MCF 10A (cell line): ENCODE measurements at places on chromosomes 5 and 9.

DNA sequence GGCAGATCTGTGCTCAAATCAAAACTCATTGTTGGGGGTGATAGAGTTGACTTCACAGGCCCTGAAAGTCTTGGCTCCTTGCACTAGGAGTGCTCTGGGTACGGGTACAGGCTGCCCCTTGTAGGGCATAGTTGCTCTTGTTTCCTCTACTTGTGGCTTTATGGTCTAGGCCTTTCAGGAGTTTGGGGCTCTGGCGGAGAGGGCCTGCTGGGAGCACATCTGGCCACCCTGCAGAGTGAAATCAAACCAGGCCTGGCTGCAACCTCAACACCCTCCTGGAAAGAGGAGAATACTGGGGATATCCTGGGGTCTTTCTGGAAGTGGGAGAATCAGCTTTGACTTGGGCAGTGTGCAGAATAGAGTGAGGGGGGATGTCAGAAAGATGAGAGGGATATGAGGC, 1.5 kb downstream of the TGFBI start:
- DNase-seq, result no peak

- DNase-seq, result no peak
These were observed 968 bp downstream of the NKD2 start for GRCh38 chr5:1009359-1010180.

DNA sequence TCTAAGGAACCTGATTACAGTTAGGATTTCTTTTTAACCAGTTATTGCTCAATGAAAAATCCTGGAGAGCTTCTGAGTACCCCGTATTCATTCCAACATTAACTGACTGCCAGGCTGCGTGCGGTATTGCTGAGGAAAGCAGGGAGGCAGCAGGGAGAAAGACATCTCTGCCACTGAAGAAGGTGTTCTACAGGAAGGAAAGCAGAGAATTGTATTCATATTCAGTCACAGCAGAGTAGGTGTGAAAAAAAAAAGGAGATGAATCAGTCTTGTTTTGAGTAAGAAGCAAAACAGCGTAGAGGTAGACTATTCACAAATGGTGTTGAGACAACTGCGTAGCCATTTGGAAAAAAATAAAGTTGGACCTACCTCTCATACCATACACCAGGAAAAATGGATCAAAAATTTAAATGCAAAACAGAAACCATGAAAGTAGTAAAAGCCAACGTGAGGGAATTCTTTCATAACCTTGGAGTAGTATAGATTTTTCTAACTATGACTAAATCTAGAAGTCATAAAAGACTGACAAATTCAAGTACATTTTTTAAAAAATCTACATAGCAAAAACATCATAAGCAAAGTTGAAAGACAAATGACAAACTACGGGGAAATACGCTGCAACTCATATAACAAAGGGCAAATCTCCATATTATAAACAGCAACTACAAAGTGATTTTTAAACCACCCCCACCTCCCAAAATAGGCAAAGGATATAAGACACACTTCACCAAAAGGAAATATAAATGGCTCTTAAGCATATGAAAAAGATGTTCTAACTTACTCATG, 9.9 kb upstream of the NR4A3 start:
- DNase-seq, result no peak

DNA sequence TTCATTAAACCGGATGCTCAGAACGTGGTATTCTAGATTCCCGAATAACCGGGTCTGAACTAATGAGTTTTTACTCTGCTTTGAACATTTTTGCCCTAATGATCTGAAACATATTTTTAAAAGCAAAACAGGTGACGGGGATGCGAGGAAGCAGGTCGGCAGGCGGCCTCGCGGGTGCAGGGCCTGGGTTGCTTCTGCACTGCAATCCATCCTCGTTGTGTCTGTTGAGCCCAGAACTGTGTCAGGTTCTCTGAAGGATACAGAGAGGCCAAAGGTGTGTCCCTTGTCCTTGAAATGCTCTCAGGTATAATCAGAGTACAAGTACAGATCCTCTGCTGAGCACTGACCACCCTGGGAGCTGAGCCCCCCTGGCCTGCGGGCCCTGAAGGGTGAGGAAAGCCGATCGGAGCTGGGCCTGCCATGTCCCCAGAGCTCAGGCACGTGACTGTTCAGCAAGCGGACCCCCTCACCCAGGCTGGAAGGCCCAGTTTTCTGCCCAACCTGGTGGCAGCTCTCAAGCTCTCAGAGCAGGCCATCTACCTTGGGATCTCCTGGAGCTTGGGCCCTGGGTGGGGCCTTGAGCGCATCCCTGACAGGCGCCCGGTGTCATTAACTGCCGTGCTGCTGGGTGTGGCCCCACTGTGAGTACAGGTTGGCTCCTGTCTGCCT, 151.8 kb downstream of the OLFM1 start:
- no peak for DNase-seq

GRCh38 chr5:138538943-138539627, 4.0 kb downstream of the ETF1 start:
- DNase-seq, result no peak

DNA sequence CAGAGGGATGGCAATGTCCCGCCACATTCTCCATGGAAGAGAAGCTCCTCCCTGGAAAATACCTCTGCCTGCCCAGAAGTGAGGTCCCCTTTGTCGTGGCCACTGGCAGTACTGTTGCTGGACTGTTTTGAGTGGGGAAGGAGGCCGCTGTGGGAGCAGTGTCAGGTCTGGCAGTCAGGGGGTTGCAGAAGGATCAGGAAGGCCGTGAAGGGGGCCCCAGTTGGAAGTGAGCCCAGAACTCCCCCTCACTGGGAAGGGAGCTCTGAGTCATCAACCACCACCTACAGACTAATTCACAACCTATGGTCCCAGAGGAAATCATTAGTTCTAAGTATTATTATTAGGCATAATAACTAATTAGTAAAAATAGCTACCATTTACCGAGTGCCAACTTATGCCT, 200.4 kb downstream of the TTLL11 start:
- no peak for DNase-seq

- DNase-seq, result no peak
These were observed 95.4 kb downstream of the OTULIN start for GRCh38 chr5:14759744-14760547.

DNA sequence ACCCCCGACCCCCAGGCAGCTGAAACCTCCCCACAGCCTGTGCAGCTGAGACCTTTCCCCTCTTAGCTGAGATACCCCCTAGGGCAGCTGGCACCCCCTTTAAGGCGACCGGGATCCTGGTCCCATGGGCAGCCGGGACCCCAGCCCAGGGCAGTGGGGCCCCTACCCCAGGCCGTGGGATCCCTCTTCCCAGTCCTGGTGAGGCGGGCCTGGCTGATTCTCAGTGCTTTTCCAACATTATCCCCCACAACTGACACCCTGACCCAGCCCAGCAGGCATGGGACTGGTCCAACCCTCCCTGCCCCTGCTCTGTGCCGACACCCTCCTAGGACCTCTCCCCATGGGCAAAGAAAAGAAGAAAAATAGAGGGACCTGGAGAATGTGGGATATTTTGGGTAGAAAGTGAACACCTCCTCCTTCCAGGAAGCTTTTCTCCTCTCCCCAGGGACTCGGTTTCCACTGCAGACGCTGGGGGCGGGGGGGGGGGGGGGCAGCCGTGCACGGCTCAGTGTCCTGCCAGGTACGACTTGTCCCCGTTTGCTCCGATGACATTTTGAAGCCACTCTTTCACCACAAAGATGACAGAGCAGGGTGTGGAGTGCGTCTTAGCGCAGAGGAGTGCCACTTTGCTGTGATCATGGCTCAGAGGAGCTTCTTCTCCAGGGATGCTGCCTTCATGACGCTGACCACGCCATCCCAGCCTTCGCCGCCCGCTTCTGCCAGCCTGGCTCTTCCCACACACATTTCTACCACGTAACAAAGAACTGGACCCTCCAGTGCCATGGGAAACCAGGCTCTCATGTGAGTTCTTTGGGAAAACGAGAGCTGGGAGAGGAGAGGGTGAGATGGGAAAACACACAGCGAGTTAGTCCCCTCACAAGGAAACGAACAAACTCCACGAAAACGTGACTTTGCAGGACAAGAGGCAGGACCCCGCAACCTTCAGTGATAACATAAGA, 47.5 kb downstream of the MRPL36 start:
- no peak for DNase-seq

GRCh38 chr9:119283078-119283794, 86.0 kb downstream of the BRINP1 start:
- DNase-seq, result peak; percentile 58

DNA sequence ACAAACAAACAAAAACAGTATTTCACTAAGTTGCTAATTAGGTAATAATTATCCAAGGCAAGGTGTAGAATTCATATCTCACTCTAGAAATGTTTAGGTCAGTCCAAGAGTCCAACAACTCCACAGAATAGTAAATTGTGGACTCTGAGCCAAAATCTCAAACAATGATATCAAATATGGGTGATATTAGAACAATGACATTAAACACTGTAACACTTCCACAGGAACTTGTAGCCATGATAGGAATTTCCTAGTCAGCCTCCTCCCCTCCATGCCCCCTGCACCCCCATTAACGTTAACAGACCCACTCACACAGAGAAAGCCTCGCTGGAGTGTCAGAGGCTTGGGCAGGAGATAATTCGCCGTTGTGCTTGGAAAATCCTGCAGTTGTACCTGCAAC, 305.0 kb upstream of the PIK3R1 start:
- DNase-seq, result no peak

DNA sequence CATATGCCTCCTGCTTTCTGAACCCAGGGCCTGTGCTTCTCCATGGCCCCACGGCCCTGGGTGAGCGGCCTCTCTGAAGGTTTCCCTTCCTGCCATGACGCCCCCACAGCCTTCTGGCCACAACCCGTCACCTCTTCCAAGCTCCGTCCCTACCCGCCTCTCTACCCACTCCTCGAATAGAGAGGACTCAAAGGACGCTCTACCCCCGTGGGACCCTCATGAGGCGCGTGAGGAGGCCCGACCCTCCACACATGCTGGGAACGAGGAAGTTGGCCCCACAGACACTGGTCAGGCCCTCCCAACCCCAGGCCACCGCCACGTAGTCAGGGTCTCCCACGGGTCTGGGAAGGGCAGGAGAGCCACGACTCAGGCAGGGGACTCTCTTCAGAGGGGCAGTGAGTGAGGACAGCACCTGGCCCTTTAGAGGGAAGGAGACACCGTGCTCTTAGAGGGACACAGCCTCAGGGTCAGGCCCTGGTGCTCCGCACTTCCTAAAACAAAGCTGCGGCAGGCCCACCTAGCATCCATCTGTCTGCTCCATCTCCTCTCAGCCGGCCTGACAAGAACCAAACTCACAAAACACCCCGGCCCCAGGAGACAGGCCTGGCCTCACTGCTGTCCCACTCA, 5.3 kb downstream of the BRD3 start:
- DNase-seq, result no peak
